ENCODE measurements at places on chromosomes 4 and X.

DNA sequence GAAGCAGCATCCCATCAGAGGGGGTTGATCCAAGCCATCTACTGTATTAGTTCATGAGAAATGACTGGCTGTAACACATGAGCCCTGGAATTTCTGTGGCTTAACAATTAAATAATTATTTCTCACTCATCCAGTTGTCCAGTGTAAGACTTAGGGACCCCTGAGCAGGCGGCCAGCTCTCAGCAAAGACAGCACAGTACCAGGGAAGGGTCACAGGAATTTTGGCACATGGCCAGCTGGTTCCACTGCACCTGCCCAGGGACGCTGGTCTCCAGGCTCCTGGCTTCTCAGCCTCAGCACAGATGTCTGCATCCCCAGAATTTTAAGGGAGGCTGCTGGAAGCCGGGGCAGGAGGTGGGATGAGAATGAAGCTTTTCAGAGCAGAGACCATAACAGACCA lies 93.7 kb upstream of the DHRSX start:
- DNase-seq: no peak

- DNase-seq: no peak
Measured at GRCh38 chrX:78603908-78604307, 55.2 kb downstream of the RTL3 start.

GRCh38 chrX:14825851-14826250 lies 47.0 kb downstream of the FANCB start:
- DNase-seq: no peak

- no peak for DNase-seq
Measured at GRCh38 chr4:59063015-59063720, 1953.0 kb upstream of the IGFBP7 start.

All from activated T-cell treated with anti-CD3 and anti-CD28 coated beads for 4 hours (primary cell).